ENCODE measurements at places on chromosomes 16 and 17.

- no peak for DNase-seq
Measured at GRCh38 chr17:74987909-74988711, 678 bp downstream of the CDR2L start.

DNA sequence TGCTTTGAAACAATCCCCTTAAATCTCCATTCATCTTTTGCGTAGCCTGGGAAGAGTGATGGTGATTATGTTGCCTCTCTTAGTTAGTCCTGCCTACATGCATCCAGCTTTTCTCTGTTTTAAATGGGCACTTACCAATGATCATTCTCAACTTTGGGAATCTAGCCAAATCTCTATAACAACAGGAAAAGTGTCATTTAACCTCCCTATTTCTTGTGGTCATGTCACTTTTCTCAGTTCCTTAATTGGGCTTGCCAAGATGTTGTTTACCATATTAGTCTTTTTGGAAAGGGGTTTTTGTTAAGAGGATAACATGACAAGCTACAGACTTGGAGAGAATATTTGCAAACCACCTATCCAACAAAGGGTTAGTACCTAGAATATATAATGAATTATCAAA is 15.6 kb upstream of the CLEC10A start:
- no peak for DNase-seq

GRCh38 chr16:16073891-16074881 is 124.8 kb downstream of the ABCC1 start:
- no peak for DNase-seq

GRCh38 chr17:49890852-49891251 is 43.0 kb upstream of the TAC4 start:
- DNase-seq, result no peak

DNA sequence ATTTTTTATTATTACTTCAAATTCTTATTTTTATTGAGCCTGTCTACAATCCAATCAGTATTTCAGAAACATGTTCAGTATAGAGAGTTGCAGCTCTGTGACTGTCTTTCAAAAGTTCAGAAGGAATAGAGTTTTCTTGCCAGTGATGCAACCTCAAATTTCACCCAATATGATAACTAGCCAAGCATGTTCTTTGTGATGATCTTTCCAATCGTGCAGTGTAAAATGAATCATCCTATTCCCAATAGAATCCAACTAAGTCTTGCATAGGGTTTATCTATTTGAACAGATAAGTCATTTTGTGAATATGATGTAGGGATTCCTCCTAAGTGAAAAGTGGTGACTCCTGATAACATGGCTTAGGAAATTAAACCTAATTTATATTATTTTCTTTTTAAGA is 937.8 kb downstream of the KCNJ2 start:
- DNase-seq, result no peak

GRCh38 chr17:64382061-64382583 is 8.5 kb downstream of the PECAM1 start:
- DNase-seq, result no peak

DNA sequence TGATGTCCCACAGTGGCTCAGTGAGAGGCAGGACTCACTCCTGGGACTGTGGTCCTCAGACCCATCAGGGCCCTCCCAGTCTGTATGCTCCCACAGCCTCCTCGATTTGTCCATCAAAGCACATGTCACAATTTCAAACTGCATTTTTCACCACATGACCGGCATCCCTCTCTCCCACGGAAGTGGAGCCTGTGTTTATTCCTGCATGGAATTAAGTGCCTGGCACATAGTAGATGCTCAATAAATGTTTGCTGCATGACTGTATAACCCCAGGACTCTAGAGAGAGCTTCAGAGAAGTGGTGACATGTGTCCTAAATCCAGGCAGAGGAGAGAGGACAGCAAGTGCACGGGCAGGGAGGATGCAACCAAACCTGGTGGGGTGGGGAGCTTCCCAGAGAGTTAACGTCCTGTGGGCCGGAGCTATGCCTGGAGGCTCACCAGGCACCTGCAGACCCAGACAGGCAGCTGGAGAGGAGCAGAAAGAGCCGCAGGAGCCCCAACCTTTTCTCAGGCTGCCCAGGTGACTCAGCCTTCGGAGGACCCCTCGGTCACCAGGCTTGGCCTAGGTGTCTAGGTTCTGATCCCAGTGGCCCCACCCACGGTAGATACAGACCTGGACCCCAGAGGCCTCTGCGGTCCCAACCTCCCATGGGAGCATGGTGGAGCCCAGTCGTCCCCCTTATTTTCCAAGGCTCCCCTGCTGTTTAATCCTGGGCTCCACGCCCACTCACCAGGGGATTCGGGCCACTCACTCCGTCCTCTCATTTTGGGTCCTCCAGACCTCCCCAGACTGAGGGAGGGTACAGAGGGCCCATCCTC is 5.8 kb downstream of the CDH5 start:
- DNase-seq, result no peak

- no peak for DNase-seq
Measured at GRCh38 chr16:80852261-80852872, 48.0 kb upstream of the CDYL2 start.

- no peak for DNase-seq
Measured at GRCh38 chr17:58421711-58422110, 4.4 kb upstream of the RNF43 start.

DNA sequence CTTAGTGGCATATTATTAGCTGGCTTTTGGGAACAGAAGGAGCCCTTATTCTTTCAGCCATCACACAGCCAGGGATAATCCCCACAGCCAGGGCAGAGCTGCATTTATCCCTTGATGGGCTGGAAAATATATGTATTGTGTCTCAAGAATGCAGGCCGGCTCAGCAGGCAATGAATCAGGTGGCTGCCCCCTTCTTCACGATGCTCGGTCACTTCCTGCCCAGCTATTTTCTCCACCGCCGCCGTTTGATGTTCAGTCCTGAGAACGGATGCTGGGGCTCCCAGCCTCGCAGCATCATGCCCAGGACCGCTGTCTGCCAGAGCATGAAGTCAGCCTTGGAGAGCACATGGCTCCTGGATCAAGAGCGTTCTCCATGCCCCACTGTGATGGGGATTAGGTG is 4.3 kb upstream of the MYH3 start:
- no peak for DNase-seq

- DNase-seq, result no peak
Measured at GRCh38 chr17:37106049-37106448, 157.3 kb downstream of the AATF start.

DNA sequence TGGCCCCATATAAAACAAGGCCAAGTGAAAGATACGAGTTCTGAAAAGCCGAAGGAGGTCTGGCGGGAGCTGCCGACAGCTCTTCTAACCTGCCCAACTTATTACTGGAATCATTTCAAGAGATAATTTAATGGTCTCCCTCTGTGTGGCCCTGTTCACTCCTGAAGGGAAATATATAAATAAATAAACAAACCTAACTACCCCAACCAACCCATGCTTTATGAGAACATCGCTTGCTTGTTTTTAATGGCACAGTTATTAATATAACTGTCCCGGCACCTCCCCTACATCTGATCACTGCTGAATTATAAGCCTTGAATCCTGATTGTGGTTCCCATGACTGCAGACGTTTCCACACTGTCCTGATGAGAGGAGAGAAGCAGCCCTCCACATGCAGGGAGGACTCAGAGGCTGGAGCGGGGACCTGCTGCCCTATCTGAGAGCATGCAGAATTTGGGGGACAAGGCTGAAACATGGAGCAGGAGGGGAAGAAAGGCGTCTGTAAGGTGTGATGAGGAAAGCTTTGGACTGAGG is 22.2 kb downstream of the CDK5RAP3 start:
- no peak for DNase-seq

DNA sequence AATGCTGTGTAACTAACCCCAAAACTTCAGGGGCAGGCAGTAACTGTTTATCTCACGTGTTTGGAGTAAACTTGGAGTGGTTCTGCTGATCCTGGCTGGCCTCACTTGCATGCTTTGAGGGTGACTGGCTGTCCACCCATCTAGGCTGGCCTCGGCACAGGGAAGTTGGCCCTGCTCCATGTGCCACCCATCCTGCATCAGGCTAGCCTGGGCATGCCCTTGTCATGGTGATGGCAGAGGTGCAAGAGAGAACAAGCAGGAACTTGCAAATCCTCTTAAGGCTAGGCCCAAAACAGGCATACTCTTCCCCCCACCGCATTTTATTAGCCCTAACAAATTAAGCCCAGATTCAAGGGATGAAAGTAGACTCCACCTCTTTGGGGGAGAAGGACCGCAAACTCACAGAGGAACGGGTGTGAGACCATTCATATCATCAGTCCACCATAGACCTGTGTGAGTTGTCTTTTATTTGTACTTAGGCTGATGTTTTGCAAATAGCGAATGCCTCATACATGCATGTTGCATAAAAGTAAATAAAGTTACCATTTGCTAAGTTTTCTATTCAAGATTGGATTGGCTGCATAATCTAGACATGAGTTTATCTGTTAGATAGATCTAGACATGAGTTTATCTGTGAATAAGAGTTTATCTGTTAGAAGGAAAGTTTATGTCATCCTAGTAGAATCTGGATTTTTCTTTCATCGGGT is 221.0 kb downstream of the CCDC182 start:
- DNase-seq, result no peak

DNA sequence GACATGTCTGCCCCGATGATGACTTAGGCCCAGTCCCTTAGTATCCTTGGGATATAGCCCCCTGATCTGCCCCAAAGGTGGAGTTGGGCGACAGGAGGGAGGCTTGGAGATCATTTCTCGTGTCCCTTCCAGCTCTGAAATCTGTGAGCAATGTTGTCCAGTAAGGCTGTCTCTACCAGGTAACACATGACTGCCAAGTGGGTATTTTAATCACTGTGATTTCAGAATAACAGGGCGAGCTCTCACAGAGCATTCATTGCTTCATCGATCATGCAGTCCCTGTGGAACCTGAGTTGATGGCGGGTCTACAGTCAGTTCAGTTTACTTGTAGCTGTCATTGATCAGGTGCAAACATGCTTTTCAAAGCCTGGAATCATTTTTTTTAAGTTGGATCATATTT is 39.2 kb downstream of the KSR1 start:
- no peak for DNase-seq

DNA sequence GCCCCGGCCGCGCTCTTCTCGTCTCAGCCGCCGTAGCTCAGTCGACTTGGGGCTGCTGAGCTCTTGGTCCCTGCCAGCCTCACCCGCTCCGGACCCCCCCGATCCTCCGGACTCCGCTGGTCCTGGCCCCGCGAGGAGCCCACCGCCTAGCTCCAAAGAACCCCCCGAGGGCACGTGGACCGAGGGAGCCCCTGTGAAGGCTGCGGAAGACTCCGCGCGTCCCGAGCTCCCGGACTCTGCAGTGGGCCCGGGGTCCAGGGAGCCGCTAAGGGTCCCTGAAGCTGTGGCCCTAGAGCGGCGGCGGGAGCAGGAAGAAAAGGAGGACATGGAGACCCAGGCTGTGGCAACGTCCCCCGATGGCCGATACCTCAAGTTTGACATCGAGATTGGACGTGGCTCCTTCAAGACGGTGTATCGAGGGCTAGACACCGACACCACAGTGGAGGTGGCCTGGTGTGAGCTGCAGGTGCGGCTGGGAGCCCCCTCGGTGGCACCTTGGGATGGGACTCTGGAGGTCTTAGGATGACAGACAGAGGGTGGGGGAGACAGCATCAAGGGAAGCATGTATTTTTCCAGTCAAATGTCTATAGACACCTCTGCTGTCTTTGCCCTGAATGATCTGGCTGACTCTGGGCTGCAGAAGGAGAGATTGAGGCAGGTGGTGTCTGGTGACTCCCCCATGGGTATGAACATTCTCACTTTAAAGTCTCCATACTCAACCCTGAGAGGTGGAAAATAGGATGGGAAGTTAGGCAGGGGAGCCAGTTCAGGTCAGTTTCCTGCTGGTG is 635 bp downstream of the WNK4 start:
- no peak for DNase-seq

DNA sequence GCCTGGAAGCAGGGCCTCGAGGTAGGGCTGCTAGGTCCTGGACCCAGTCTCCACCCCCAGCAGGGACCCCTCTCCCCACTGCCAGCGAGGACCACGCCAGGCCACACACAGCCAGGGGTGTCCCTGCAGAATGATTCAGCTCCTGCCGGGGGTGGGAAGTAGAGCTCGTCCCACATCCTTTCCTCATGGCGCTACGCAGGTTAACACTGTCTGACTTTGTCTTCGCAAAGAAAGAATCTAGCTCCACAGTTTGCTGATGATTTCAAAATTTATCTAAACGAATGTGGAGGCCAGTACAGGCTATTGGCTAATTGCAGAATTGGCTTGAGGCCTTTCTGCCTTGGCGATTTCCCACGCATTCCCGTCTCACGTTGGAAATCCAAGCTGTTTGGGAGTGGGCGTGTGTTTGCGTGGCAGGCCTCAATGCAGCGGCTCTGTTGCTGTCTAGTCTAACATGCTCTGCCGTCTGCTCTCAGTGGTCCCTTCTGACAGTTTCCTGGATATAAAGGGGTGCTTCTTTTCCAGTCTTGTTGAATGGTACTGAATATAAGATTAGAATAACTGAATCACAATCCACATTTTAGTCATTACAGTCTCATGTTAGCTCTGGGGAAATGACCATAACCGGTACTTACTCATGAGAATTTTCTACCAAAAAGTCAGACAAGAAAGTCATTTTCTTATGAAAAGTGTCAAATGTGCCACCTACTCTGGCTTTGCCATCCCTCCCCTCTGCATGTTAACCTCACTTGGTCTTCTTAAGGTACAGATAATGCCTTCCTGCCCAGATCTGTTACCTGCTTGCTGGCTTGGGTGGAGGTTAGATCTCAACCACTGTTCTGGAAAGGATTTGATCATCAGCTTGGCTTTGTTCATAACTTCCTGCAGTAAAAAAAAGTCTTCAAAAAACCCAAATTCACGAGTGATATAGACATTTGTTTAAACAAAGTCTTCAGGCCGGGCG is 252.4 kb downstream of the NTN1 start:
- no peak for DNase-seq

- DNase-seq, result no peak
Measured at GRCh38 chr16:52069866-52070265, 477.1 kb downstream of the TOX3 start.

DNA sequence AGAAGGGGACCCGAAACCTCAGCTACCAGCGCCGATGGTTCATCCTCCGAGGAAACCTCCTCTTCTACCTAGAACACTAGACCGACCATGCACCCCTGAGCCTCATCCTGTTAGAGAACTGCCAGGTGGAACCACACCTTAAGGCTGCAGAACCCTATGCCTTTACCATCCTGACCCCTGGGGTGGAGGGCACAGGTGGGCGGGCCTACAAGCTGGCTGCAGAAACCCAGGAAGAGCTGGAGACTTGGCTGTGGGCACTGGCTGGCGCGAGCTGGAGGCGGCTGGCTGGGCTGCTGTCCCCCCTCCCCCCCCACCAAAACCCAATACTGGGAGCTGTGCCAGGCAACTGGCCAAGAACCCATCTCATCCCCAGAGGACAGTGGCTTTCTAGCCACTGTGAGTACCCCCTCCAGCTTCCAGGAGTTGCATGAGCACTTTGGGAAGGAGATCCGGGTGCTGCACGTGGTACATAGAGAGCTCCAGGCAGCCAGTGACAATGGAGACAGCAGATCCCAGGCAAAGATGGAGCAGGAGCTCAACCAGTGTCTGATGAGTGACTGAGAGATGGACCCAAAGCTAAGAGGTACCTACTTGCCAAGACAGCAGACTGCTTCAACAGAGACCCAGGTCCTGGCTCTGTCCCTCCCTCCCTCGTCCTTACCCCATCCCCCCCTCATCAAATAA is 1.4 kb upstream of the CD2BP2 start:
- no peak for DNase-seq

Measured in esophagus squamous epithelium (tissue), 5 donors.